Activated CD4-positive, alpha-beta T cell treated with anti-CD3 and anti-CD28 coated beads, Interleukin-2, amount 10 ng/mL, durations not matched to agents 24 days and 14 days (primary cell): ENCODE measurements at places on chromosomes 5 and 9. TPM values are rescaled to one million over a fixed set of nuclear protein-coding genes. Genes with fewer than 3 reads are reported as not detected.

DNA sequence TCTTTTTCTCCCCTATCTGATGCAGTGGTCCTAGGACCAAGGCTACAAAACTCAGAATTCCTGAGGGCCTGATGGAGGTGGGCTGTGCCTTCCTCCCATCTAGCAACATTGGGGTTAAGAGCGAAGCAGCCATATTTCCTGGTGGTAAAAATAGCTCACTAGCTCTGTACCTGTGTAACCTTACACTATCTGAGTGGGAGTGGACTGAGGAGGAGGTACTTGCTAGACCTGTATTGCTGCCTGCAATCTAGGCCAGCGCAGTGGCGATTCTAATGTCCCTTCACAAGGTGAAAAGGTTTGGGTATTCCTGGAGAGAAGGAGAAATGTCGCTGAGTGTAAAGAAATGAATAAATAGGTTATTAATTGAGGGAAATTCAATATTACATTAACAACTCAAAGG, 80.2 kb upstream of the LIFR start:
- no peak for DNase-seq

GRCh38 chr5:78235289-78235688, 59.2 kb downstream of the AP3B1 start:
- no peak for DNase-seq

- no peak for DNase-seq
These were observed 711 bp downstream of the PGGT1B start for GRCh38 chr5:115262011-115262320.

The UBE2QL1 gene
- 0.54 and 0.77 TPM in 2 replicates for total RNA-seq

- peak; percentile 63 for DNase-seq
These were observed 34.6 kb upstream of the WDR38 start for GRCh38 chr9:124818431-124819281.

GRCh38 chr5:25439025-25439424, 794.2 kb upstream of the CDH10 start:
- no peak for DNase-seq

DNA sequence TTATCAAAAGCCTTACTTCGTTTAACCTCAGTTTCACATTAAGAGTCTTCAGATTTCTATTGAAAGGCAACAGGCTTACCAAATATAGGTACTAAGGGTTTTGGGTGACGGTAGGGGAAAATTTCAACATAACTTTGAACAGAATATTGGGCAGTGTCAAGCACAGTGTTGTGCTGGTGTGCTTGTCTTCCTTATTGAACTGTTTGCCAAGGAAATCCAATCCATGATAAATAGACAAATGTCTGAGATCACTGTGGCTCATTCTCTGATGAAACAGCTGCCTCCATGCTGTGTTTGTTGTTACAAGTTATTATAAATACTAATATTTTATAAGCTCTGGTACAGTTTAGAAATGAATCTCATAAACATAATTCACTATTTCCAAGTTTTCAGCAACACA, 730.1 kb downstream of the NR2F1-AS1 start:
- no peak for DNase-seq

DNA sequence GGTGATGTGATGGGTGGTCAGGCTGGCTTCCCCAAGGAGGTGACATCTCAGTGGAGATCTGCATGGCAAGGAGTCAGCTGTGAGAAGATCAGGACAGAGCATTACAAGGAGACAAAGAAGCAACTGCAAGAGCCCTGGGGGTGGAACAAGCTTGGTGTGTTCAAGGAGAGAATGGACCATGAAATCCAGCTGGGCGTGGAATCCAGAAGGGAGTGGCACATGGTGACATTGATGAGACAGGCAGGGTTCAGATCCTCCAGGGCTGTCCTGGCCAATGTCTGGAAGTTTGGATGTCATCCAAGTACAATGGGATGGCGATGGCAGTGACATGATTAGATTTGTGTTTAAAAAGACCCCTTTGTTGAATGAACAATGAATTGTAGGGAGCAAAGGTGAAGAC, 175.6 kb downstream of the MACROH2A1 start:
- DNase-seq, result no peak

- DNase-seq, result no peak
These were observed 26.2 kb downstream of the GPR21 start for GRCh38 chr9:123059472-123060220.

The CERCAM gene
- 1.3 and 1.6 TPM in 2 replicates for total RNA-seq

The IFNA2 gene
- not detected in 2 replicates for total RNA-seq

GRCh38 chr9:127539982-127540663, 72.0 kb upstream of the STXBP1 start:
- DNase-seq, result no peak

The SLC34A1 gene
- total RNA-seq, result not detected in 2 replicates

- DNase-seq, result no peak
These were observed 2.3 kb downstream of the STKLD1 start for GRCh38 chr9:133378408-133378962.

The TMEM203 gene
- total RNA-seq, result 38.8 and 39.3 TPM in 2 replicates

- DNase-seq, result peak; percentile 79
These were observed 117.0 kb downstream of the TRPM6 start for GRCh38 chr9:74770508-74771261.

DNA sequence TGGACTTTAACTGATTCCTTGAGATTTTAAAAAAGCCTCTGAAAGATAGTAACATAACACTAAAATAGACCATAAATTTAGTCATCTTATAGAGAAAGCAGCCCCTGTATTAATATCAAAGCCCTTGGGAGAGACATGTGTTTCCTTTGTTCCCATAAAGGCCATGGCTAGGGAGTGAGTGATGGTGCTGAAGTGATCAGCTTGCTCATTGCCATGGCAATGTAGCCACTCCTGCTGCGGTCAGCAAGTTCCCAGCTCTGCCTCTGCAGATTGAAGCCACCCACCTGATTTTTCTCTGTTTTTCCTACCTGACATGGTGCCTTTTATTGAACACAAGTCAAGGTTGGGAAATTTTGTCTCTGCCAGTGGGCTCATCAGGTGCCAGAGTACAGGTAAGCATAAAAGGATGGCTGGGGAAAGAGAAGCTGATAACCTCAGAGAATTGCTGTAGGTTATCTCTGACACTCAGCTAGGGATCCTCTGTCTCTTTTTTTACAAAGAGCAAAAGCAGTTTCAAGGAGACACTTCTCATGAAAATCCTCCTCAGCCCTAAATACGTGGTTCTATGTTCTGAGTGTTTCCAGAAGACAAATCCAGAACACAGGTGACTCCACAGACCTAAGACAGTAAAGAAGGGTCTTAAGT, 296.3 kb upstream of the NMUR2 start:
- DNase-seq, result no peak

GRCh38 chr5:84628918-84629317, 244.2 kb upstream of the EDIL3 start:
- no peak for DNase-seq

- no peak for DNase-seq
These were observed 632.6 kb upstream of the EDIL3 start for GRCh38 chr5:85017261-85017660.

DNA sequence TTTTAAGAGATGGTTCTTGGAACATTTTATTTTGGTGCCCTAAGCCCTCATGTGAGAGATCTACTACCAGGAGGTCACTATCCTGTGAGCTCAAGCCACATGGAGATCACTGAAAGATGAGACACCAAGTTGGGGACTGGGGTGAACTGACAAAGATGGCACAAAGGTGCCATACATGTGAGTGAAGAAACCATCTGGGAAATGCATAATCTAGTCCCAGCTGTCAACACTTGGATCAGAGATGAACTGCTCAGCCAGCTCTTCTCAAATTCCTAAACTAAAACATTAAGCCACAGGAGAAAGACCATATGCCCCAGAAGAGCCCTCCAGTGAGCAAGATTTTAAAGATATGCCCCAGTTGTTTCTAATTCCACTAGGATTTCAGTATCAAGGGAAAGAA, 22.2 kb upstream of the MYOT start:
- DNase-seq, result no peak

The DMRT3 gene
- not detected in 2 replicates for total RNA-seq

- no peak for DNase-seq
These were observed 8.4 kb downstream of the CDK9 start for GRCh38 chr9:127794001-127794791.

DNA sequence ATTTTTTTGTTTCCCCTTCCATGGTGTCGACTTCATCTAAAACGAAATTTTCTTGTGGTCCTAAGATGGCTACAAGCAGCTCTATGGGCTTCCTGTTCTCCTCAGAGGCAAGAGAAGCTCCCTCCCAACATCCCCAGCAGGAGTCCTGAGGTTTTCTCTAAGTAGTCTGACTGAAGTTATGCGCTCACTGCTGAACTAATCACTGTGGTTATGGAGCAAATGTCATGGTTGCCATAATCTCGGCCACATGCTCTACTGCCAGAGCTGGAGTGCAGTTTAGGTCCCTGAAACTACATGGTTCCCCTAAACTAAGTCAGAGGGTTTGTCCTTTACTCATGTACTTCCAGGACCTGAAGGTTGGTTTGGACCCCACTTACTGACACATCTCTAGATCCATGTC, 68.0 kb upstream of the MAMDC2 start:
- DNase-seq, result no peak

The CNTFR gene
- not detected in 2 replicates for total RNA-seq

- no peak for DNase-seq
These were observed 100.7 kb downstream of the CWC27 start for GRCh38 chr5:64869419-64869818.

- no peak for DNase-seq
These were observed 200.1 kb downstream of the MCTP1 start for GRCh38 chr5:95084757-95085156.
